ENCODE measurements at places on chromosomes 12 and 14.

DNA sequence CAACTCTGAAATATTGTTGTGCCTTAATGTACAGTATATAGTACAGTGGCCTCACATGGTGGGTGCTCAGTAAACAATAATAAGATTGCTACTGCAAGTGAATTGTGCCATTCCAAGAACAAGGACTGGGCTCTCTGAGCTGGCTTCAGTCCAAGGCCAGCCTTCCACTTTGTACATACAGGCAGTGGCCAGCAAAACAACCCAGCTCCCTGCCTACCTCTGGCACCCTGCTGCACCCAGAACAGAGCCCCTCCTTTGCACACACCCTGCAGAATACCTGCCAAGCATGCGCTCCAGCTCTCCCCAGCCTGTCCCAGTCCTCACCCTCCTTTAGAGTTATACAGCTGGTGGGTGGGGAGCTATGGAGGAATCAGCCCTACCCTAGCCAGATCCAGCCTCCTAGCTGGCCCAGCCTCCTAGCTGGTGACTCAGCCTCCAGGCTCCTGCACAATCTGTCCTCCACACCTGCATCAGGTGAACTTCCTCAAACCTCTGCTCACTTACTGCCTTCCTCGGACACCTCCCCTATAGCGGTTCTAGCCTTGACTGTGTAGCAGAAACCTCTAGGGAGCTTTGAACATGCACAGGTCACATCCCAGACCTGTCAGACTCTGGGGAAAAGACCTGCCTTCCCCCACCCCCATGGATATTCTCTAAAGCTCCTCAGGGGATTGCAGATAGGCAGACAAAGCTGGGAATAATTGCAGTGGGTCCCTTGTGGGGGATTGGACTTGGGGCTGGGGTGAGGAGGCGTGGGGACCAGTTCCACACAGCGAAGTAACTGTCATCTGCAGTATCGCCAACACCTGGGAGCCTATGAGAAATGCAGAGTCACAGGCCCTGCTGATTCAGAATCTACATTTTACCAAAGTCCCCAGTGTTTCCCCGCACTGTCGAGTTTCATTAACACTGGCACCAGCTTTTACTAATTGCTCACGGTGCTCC lies 17.9 kb downstream of the ZDHHC22 start:
- DNase-seq = no peak

DNA sequence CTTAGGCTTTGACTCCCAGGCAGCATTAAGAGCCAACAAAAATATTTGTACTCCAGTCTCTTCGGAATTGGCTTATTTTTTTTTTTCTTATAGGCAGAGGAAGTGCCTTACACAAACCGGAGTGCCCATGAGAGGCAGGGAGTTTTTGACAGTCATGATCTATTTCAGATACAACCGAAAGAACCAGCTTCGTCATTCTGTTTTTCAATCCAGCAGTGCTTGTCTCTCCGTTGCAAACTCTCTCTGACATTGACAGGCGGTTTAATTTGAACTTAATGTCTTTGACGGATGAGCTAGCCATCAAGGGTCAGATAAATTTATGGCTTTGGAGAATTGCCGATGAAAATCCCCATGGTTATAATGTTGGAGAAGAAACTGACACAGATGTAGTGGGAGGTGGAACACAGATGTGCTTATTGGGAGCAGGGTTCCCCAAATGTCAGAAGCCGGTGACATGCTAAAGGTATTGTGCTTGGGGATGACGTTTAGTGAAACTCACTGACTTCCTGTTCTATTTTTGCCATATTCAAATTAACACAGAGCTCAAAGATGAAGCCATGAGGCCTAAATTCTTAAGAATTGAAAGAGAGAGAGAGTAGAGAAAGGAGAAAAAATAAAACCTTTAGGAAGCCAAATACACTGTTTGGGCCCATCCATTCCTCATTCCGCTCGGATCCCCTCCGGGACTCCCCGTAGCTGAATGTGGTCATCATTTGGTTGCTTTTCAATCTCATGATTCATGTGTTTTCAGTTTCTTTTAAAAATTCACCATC lies 59.7 kb downstream of the PLXNC1 start:
- no peak for DNase-seq

GRCh38 chr14:32167907-32168306 lies 33.9 kb upstream of the RNU6-7 start:
- DNase-seq = no peak

DNA sequence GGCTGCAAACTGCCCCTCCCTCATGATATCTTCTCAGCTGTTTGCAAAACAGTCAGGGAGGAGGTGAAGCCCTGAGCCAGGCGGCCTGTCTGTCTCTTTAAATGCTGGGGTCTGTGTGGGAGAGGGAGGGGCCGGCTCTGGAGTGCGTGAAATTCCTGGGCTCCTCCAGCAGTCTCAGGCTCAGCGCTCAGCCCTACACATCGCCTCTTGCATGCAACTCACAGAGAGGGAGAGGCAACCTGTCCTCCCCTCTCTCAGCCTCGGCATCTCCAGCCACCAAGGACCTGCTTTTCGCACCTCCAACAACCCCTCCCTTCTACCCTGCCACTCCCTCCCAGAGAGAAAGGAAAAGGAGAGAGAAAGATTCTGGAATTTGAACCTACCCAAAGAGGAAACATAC lies at the start of gene NRXN3:
NRXN3 (plus strand) TSS at position 171 of the 400 bp plus-strand sequence. CDS start 72,721 bp downstream, outside the sequence.
- no peak for DNase-seq

DNA sequence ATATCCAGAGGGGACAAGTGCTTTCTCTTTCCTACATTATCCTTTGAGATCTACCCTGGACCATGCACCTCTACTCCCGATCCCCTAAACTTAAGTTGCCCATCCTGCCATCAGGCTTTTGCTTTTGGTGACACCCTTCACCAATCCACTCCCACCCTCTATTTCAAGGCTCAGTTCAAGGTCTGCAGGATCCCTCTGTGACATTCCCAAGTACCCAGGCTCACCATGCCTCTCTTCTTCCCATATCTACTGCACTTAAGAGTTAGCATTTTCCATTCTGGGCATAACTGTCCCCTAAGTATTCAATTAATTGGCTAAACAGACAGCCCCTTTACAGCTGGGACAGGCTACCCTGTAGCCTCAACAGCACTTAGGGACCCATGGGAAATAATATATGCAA lies 3.1 kb downstream of the NFYB start:
- DNase-seq = no peak

DNA sequence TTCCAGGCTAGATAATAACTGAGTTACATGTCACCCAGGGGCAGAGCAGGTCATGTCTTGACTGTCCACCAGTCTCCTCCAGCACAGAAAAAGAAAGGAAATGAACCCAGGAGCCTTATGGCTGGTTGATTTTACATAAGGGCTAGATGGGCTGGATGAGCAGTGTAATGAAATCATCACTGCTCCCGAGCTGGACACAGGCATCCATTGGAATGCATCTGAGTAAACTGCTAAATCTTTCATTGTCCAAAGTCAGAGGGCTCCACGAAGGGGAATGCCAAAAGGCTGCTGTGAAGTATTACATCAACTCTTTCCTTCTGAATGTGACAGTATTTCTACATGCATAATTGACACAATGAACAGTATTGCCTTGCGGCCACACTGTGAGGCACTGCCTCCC lies 30.1 kb upstream of the TSPAN11 start:
- no peak for DNase-seq

GRCh38 chr12:54261815-54262402 lies 18.0 kb downstream of the CBX5 start:
- DNase-seq = no peak
